Esophagus mucosa (tissue), 1 donor: ENCODE measurements at places on chromosomes 5 and 9.

DNA sequence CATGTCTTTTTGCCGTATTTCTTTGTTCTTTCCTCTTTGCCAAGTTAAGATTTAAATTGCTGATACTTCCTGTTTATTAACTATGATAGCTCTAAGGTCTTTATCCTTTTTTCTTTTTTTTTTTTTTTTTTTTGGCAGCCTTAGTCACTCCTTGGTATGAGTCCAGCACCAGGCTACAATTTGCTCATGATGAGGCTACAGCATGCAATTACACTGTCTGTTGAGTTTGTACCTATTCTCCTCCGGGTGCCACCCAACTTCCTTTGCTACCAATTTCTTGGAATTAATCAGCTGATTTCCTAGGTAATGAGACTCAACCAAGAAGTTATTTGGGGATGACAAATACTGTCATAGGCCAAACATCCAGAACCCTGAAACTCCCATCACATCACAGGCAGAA lies 25.5 kb downstream of the ACTL7B start:
- peak; percentile 74 for ATAC-seq

DNA sequence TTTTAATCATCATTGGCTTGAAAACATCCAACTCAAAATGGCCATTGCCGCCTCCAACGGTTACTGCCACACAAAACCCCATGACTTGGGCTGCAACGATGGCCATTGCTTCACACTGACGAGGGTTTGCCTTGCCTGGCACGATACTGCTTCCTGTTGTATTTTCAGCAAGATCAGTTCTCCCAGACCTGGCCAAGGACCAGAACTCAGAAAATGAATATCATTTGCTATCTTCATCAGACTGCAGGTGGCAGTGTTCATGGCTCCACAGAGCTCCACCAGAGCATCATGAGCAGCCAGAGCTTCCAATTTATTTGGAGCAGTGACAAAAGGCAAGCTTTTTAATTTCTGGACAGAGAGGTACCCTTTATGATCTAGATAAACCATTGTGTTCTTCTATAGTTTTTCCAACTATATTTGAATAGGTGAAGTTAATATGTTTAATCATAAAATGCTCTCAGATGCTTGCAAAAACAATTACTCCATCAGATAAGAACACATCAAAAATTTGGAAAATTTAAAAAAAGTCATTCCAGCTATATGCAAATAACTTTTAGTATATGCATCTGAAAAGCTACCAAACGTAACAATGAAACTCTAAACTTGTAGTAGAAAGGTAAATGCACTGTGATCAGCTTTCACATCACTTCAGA lies 10.4 kb downstream of the AMACR start:
- peak; percentile 82 for ATAC-seq

- ATAC-seq = no peak
Observed at GRCh38 chr5:96433066-96433447, at the start of gene PCSK1. TSS of gene PCSK1 (minus strand) at chr5:96433248. CDS start at chr5:96433042, 206 bp downstream.

GRCh38 chr5:8981016-8981415 lies 564.9 kb downstream of the SEMA5A start:
- no peak for ATAC-seq
